Activated naive CD8-positive, alpha-beta T cell treated with anti-CD3 and anti-CD28 coated beads, Interleukin-2, amount 50 U/mL, for 24 hours (primary cell): ENCODE measurements at places on chromosomes 11 and 22.

GRCh38 chr11:120978701-120979100, 45.2 kb upstream of the TBCEL start:
- peaks cover 37% of the 10 kb centered on the region for H3K27me3 ChIP-seq
- no peak overlapping the region for H3K4me3 ChIP-seq
- no peaks in the 10 kb centered on the region for H3K36me3 ChIP-seq
- H3K27ac ChIP-seq = no peak overlapping the region
- H3K4me1 ChIP-seq = no peaks in the 10 kb centered on the region
- no peak for DNase-seq

DNA sequence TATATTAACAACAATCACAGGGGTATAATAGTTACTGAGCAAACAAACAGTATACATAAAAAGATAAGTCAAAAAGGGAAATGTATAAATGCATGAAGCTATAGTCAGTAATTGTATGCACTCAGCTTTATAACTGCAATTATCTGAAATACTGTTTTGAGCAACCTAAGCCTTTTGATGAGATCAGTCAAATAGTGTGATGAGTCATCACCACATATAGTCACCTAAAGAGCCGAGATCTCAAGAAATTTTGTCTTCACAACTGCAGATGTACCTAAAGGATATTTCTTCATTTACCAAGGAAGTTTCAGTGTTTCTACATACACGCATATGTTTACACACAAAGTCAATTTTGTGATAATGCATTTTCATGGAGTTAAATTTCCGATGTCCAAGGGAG, 5.4 kb upstream of the OR51A2 start:
- no peaks in the 10 kb centered on the region for H3K36me3 ChIP-seq
- H3K27ac ChIP-seq = no peak overlapping the region
- H3K4me3 ChIP-seq = no peak overlapping the region
- H3K4me1 ChIP-seq = no peaks in the 10 kb centered on the region
- no peak for DNase-seq
- peaks cover 3% of the 10 kb centered on the region for H3K27me3 ChIP-seq

DNA sequence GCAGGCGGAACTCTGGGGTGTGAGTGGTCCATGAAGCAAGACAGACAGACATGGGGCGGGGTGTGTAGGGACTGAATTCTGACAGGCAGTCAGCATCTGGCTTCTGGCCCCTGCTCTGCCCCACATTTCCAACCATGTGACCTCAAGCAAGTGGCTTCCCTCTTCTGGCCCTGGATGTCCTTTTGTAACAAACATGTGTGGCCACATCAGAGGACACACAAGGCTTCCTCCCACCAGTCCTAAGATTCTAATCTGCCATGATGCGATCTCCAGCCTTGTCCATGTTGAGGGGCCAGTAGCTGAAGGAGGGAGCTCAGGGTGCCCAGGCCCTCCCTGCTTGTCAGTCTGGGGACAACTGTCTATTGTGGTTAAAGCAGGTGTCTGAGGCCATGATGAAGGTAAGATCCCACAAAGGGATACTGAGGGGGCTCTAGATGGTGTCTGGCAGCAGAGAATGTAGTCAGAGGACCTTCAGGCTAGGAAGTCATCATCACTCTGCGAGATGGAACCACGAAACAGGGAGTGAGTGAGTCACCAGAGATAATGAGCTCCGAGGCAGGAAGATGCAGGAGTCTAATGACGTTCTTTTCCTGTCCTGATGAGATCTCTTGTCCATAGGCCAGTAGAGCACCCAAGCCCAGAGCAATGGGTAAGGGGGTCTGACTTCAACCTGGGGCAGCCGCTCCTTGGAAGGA, 27.4 kb downstream of the DRD2 start:
- no peaks in the 10 kb centered on the region for H3K36me3 ChIP-seq
- H3K4me3 ChIP-seq = no peak overlapping the region
- peaks cover 6% of the 10 kb centered on the region for H3K27me3 ChIP-seq

DNA sequence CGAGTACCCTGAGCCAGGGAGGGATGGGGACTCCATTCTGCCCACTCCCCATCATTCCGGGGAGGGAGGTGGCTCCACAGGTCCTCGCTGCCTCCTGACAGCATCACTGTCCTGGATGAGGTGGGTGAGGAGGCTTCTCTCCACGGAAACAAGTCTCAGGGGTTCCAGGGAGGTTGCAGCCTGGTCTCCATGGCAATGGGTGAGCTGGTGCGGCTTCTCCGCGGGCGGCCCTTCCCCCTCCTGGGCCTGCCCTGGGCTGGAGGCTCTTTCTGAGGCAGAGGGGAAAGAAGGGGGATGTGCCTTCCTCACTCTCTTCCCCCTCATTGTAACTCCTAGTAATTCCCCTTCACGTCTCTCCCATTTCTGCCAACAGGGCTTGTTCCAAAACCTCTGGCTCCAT, 37.1 kb upstream of the PARVG start:
- H3K4me1 ChIP-seq = no peaks in the 10 kb centered on the region
- no peaks in the 10 kb centered on the region for H3K27me3 ChIP-seq
- no peak overlapping the region for H3K27ac ChIP-seq
- H3K36me3 ChIP-seq = peaks cover 11% of the 10 kb centered on the region
- no peak overlapping the region for H3K4me3 ChIP-seq
- no peak for DNase-seq

DNA sequence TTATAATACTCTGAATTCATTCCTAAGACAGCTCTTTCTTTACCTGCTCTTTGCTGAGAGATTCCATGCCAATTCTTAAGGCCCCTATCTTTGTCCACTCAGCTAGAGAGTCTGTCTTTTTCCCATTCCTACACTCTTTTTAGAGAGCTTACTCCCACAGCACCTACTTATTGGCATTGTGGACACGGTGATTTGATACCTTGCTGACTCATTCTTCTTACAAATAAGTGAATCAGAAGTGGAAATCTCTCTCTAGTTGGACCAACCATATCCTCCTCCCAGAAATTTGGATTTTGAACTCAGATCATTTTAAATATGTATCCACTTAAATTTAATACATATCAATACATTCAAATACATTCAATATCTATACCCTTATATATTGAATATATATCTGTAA, 32.5 kb upstream of the OR6M1 start:
- no peak for DNase-seq
- H3K36me3 ChIP-seq = no peaks in the 10 kb centered on the region
- no peak overlapping the region for H3K27ac ChIP-seq
- peaks cover 10% of the 10 kb centered on the region for H3K27me3 ChIP-seq
- H3K4me3 ChIP-seq = no peak overlapping the region

GRCh38 chr11:82494988-82495432, 238.7 kb downstream of the FAM181B start:
- no peak overlapping the region for H3K4me3 ChIP-seq
- no peak overlapping the region for H3K27ac ChIP-seq
- no peaks in the 10 kb centered on the region for H3K27me3 ChIP-seq
- H3K36me3 ChIP-seq = no peaks in the 10 kb centered on the region
- no peaks in the 10 kb centered on the region for H3K4me1 ChIP-seq

DNA sequence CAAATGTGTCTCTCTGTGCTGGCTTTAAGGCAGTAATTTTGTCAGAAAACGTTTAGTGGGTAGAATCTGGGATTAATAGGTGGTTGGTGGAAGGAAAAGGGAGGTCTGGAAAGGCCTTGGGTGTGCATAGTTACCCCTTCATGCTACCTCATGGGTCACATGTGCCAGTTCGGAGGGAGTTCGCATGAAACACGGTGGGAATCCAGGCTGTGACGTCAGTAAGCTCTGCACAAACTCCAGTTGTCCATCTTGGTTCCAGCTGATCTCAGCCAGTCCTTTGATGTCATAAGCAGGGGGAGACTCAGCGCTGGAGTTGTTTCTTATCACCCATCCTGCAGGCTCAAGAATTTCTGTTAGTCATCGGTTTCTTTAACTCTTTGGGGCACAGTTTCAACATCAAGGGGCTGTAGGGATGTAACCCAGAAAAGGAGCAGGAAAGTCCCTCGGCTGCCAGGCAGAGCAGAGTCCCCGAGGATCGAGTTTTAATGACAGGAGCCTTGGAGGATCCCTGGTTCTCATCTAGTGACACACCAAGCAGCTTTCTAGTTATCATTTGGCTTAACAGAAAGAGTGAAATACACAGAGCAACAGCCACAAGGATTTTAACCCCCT, 28.9 kb downstream of the MOV10L1 start:
- H3K27ac ChIP-seq = no peak overlapping the region
- H3K4me1 ChIP-seq = no peaks in the 10 kb centered on the region
- no peaks in the 10 kb centered on the region for H3K27me3 ChIP-seq
- DNase-seq = no peak
- H3K36me3 ChIP-seq = peaks cover 2% of the 10 kb centered on the region
- H3K4me3 ChIP-seq = no peak overlapping the region
